Stimulated activated CD4-positive, alpha-beta T cell treated with anti-CD3 and anti-CD28 coated beads, TNF-alpha, amount 100 ng/mL, for 4 hours (primary cell): ENCODE measurements at places on chromosomes 4 and X.

DNA sequence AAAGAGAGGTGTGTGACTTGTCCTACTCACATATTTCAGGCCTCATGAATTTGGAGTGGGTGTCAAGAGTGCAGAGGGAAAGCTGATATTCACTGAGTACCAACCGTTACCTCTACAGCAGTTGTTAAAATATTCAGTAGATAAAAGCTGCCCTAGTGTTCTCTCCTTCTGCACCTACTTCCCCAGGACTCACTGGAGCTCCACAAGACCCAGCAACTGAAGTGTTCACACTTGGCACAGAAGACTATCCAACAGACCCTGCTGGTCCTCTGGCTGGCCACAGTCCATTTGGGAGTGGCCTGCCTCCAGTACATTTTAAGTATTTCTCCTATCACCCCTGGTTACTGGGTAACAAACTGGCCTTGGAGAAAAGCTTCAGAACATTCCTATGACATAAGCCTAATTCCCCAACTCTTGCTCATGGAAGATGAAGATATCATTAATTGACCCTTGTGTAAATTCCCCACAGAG, 70.8 kb downstream of the PPARGC1A start:
- no peak for DNase-seq

GRCh38 chr4:138865765-138866164, 149.8 kb upstream of the NOCT start:
- no peak for DNase-seq

GRCh38 chrX:9378980-9379696, 85.7 kb upstream of the TBL1X start:
- no peak for DNase-seq

DNA sequence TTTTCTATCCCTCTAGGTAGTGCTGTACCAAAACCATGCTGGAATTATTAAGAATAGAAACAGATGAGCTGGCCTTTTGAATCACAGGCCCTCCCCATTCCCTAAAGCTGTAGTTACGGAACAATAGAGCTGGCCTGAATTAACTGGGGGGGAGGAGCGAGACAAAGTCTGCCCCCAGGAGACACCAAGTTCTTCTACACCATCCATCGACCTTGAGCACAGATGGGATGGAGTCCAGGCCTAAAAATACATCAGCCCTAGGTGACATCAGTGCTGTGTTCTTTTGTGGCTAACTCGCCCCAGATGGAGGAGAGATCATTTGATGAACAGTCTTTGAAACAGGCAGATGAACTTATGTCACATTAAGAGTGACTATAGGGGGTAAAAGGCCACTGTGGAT, 49.6 kb downstream of the LHFPL1 start:
- DNase-seq = no peak

DNA sequence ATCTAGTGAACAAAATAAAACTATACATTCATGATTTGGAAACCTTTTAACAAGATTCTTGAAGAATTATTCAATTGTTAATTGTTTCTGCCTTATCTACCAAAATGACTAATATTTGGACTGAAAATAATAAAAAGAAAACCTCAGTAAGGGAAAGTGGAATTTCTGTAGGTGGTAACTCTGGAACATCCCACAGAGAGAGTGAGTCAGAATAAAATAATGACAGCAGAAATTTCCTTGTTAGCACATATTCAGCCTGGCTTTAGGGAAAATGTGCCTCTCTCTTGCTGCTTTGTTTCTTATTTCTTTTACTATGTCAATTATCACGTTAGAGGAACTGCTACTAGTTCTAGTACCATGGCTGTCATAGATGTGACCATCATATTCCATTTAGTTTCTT, 421.5 kb upstream of the GNPDA2 start:
- DNase-seq = no peak

GRCh38 chrX:69496183-69496582, 7.9 kb upstream of the NALF2 start:
- DNase-seq = no peak
